CD4-positive, alpha-beta memory T cell (primary cell): ENCODE measurements at places on chromosomes 13 and 19. TPM values are rescaled to one million over a fixed set of nuclear protein-coding genes. Genes with fewer than 3 reads are reported as not detected.

DNA sequence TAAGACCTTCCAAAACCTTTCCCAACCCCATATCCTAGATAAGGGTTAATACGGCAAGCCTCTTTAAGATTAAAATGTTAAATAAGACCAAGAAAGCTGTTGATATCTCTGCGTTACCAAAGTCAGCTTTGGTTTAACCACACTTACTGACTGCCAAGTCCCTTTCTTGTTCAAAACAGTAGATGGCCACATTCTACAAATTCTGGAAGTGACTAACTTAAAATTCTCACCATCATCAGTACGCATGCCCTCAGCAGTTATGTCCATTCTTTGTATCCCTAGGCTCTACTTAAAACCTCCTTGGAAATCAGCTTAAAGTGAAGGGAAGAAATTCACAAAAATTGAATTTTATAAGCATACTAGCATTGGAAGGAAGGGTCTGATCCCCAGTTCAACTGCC, 23.6 kb downstream of the SOHLH2 start:
- H3K4me1 ChIP-seq: no peaks in the 10 kb centered on the region
- no peak overlapping the region for H3K4me3 ChIP-seq
- H3K27me3 ChIP-seq: no peaks in the 10 kb centered on the region
- H3K36me3 ChIP-seq: no peaks in the 10 kb centered on the region
- H3K27ac ChIP-seq: no peak overlapping the region

DNA sequence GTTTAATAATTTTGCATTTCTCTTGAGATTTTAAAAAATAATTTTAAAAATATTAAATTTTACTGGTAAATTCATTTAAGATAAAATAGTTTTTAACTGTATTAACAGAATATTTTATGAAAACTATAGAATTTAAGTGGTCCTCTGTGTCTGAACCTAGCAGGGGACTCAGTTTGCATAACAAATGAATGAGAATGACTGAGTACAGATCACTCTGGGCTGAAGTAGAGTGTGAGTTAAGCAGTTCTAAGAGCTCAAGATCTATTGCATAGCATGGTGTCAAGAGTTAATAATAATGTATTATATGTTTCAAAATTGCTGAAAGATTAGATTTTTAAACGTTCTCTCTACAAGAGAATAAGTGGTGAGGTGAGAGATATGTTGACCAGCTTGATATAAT, 348.3 kb upstream of the SLITRK1 start:
- DNase-seq: no peak
- no peak overlapping the region for H3K27ac ChIP-seq
- no peaks in the 10 kb centered on the region for H3K36me3 ChIP-seq
- no peaks in the 10 kb centered on the region for H3K27me3 ChIP-seq
- H3K4me1 ChIP-seq: no peaks in the 10 kb centered on the region

DNA sequence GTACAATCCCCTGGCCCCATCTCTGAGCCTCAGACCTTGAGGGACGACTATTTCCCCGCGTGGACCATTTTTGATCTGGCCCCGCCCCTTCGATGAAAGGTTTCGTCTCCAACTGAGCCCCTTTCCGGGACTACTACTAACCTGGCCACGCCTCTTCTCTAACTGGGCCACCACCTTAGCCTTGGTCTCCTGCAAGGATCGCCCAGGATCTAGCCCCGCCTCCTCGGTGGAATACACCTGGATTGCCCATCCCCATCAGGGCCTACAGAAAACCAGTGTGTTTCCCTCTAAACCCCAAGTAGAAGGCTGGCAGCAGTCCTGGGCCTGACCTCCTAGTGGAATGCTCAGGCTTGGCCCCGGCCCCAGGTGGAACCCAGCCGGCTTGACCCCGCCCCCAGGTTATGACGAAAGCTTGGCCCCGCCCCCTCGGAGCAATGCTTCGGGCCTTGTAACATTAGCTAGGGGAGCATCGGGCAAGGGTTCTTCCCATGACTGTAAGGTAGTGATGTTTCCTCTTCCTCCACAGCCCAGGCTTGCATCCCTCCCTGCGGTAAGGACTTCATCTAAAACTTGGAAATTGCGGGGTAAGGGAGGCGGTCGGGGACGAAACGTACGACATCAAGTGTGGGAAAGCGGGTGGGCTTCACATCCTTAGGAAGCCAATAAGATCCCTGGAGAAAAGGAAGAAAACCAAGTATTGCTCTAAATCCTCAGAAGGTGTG, 9.1 kb downstream of the SPACA6 start:
- H3K36me3 ChIP-seq: peaks cover 7% of the 10 kb centered on the region
- peak; percentile 43 for DNase-seq
- H3K4me1 ChIP-seq: peaks cover 28% of the 10 kb centered on the region
- H3K27me3 ChIP-seq: no peaks in the 10 kb centered on the region
- no peak overlapping the region for H3K4me3 ChIP-seq

DNA sequence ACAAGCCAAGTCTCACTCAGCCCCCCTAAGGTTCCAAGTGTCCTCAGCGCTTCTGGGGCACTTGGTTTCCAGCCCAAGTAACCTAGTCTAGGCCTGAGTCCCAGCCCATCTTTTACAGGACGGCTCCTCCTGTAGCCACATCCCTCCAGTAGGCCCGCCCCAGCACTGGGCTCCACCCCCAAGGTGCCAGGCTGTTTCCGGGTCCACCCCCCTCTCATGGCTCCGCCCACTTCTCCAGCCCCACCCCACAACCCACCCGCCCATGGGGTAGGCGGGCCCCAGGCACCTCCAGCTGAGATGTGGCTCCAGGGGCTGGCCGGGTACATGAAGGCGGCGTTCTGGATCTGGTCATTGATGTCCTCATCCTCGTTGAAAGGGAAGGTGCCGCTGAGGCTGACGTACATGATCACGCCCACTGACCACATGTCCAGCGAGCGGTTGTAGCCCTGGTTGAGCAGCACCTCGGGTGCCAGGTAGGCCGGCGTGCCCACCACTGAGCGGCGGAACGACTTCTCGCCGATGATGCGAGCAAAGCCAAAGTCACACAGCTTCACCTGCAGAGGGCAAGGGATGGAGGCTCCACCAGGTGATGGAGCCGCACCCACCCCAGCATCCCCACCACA, 17.2 kb upstream of the DACT3 start:
- DNase-seq: peak; percentile 60
- no peaks in the 10 kb centered on the region for H3K27me3 ChIP-seq
- H3K4me1 ChIP-seq: no peaks in the 10 kb centered on the region

DNA sequence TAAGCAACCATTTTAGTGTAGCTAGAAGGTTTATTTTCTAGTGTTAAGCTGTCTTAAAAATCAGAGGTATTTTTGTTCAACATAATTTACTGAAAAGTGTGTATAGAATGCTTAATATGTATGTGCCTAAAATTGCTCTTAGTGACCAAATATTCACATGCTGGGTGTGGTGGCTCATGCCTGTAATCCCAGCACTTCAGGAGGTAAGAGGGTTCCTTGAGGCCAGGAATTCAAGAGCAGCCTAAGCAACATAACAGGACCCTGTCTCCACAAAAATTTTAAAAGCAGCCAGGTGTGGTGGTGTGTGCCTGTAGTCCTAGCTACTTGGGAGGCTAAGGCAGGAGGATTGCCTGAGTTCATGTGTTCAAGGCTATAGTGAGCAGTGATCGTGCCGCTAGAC, 120.9 kb upstream of the FRY start:
- no peaks in the 10 kb centered on the region for H3K27me3 ChIP-seq
- no peak for DNase-seq
- H3K36me3 ChIP-seq: no peaks in the 10 kb centered on the region
- no peak overlapping the region for H3K27ac ChIP-seq

DNA sequence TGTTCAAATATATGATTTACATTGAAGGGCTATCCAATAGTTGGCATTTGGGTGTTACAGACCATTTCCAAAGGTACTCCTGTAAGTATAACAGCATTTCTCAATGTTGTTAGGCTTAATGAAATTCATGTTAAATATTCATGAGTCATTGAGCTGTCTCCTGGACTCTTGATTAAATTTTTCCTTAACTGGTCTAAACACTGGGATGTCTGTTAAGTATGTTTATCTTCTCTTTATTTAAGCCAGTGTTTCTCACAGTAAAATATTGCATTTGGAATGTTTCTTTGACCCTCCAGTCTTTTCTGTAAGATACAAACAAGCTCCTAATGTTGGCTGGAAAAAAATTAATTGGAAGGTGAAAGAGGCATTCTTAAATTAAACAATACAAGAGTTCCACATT, 402.5 kb upstream of the HTR2A start:
- H3K27ac ChIP-seq: no peak overlapping the region
- H3K27me3 ChIP-seq: no peaks in the 10 kb centered on the region
- DNase-seq: no peak
- no peaks in the 10 kb centered on the region for H3K36me3 ChIP-seq
- H3K4me3 ChIP-seq: no peak overlapping the region
- no peaks in the 10 kb centered on the region for H3K4me1 ChIP-seq

- H3K4me1 ChIP-seq: no peaks in the 10 kb centered on the region
- no peak overlapping the region for H3K4me3 ChIP-seq
- DNase-seq: no peak
- no peak overlapping the region for H3K27ac ChIP-seq
Measured at GRCh38 chr13:102935896-102936321, 90.1 kb downstream of the ERCC5 start.

DNA sequence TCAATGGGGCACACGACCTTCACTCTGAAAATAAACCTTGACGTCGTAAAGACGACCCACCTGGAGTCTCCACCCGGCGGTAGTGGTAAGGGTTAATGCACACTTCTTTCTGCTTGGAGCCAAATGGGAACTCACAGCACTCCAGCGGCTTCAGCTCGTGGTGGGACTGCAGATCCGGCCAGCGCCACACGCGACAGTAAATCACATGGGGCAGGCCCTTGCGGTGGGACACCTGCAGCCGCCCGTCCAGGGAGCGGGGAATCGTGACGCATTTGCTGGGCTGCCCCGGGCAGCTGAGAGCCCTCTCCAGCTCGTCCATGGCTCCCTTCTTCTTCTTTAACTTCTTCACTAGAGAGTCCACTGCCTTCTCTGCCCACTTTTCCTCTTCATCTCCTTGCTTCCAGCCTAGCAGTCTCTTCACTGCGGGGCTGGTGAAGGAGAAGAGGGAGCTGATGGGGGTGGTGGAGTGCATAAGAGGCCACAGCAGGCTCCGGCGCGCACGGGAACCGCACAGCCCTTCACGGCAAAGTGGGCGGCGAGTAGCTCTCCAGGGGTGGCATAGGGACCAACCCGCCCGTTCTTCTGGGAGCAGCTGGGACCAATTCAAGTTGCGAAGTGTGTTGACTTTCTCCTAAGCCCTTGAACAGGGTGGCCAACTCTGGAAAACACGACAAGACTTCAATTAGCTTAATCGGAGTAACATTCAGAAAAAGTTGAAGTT, 40.7 kb downstream of the SMAD9 start:
- H3K4me1 ChIP-seq: no peaks in the 10 kb centered on the region
- DNase-seq: no peak
- H3K36me3 ChIP-seq: no peaks in the 10 kb centered on the region

GRCh38 chr19:23516266-23516665, 121.0 kb upstream of the ZNF91 start:
- no peaks in the 10 kb centered on the region for H3K4me1 ChIP-seq
- no peak overlapping the region for H3K4me3 ChIP-seq
- DNase-seq: no peak
- H3K27me3 ChIP-seq: no peaks in the 10 kb centered on the region
- H3K27ac ChIP-seq: no peak overlapping the region

GRCh38 chr13:25192936-25193335, 20.8 kb upstream of the AMER2 start:
- DNase-seq: no peak
- H3K27me3 ChIP-seq: no peaks in the 10 kb centered on the region
- H3K27ac ChIP-seq: no peak overlapping the region
- no peaks in the 10 kb centered on the region for H3K4me1 ChIP-seq
- no peak overlapping the region for H3K4me3 ChIP-seq

DNA sequence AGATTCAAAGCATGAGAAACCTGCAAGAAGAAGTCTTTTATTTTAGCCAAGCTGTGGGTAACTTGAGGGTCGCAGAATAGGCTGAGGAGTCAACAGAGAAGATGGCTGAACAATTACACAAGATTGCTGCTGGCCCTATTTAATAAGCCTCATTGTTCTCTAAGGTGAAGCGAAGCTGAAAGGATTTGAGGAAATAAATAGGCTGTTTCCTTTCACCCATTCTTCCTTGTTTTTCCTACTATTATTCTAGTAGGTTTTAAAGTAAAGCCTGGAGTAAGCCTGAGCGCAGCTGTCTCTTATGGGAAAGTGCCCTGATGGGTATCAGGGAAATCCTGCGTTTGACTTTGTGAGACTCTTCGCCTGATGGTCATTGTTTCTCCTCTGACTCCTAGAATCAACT, 25.0 kb upstream of the PCCA start:
- DNase-seq: no peak
- H3K4me1 ChIP-seq: no peaks in the 10 kb centered on the region
- no peak overlapping the region for H3K4me3 ChIP-seq
- no peaks in the 10 kb centered on the region for H3K36me3 ChIP-seq
- H3K27me3 ChIP-seq: peaks cover 9% of the 10 kb centered on the region

DNA sequence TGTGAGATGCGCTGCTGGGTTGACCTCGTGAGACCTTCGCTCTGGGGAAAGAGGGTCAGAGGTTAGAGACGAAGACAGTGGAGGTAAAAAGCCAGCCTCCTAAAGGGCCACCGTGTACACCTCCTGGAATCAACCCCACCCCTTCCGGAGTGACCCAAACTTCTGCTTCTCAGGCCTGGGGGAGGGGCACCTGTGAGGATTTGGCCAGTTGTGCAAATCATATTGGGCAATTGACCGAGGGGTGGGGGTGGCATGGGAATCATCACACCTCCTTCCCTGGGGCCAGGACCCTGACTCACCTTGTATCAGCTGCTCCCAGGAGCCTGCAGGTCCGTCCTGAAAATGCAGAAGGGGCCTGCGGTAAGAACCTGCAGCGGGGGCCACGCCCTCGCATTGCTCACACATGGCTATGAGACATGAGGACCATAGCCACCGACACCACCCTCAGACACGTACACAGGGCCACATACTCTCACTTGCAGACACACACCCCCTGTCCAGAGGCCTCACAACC, 2.8 kb downstream of the TNFSF14 start:
- H3K4me3 ChIP-seq: no peak overlapping the region
- peak overlapping the region; percentile 2 for H3K27ac ChIP-seq
- H3K36me3 ChIP-seq: peaks cover 9% of the 10 kb centered on the region
- H3K27me3 ChIP-seq: no peaks in the 10 kb centered on the region
- peaks cover 61% of the 10 kb centered on the region for H3K4me1 ChIP-seq

GRCh38 chr13:99371956-99372355, 64.8 kb upstream of the GPR183 start:
- no peaks in the 10 kb centered on the region for H3K36me3 ChIP-seq
- no peaks in the 10 kb centered on the region for H3K27me3 ChIP-seq
- peak overlapping the region; percentile 47 for H3K27ac ChIP-seq
- no peak overlapping the region for H3K4me3 ChIP-seq
- peaks cover 96% of the 10 kb centered on the region for H3K4me1 ChIP-seq

Gene PPM1N
- 7.9 TPM for total RNA-seq

Gene KLK3
- not detected for total RNA-seq

Gene VSTM1
- total RNA-seq: not detected

Gene FAM187B
- not detected for total RNA-seq

Gene SIGLECL1
- not detected for total RNA-seq

Gene CYP2F1
- total RNA-seq: not detected

Gene SIGLEC10
- total RNA-seq: not detected

Gene ZNF562
- total RNA-seq: 23.2 TPM

Gene GJB6
- total RNA-seq: not detected

Gene TYROBP
- total RNA-seq: 12.7 TPM

Gene CEACAM4
- total RNA-seq: 0.28 TPM
